ENCODE measurements at places on chromosomes 4 and X. TPM values are rescaled to one million over a fixed set of nuclear protein-coding genes. Genes with fewer than 3 reads are reported as not detected.

Gene UGT2B17
- not detected for total RNA-seq

GRCh38 chrX:73262991-73263390 is 48.3 kb upstream of the NAP1L2 start:
- no peak overlapping the region for H3K4me3 ChIP-seq
- no peaks in the 10 kb centered on the region for H3K4me1 ChIP-seq
- H3K36me3 ChIP-seq: no peaks in the 10 kb centered on the region
- no peaks in the 10 kb centered on the region for H3K27me3 ChIP-seq
- DNase-seq: no peak

Gene TACR3
- not detected for total RNA-seq

DNA sequence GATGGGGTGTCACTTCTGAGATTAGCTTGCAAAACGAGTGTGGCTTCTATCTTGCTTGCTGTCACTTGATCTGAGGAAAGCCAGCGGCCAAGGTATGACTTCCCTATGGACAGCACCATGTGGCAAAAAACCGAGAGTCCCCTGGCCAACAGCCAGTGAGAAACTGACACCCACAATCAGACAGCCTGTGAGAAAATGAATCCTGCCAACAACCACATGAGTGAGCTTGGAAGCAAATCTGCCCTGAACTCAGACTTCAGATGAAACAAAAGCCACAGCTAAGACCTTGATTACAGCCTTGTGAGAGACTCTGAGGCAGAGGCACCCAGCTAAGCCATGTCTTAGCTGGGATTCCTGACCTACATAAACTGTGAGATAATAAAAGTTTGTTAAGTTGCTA is 45.5 kb downstream of the PPP1R2C start:
- H3K4me1 ChIP-seq: peaks cover 8% of the 10 kb centered on the region
- DNase-seq: no peak
- H3K27ac ChIP-seq: no peak overlapping the region
- no peak overlapping the region for H3K4me3 ChIP-seq
- no peaks in the 10 kb centered on the region for H3K27me3 ChIP-seq

DNA sequence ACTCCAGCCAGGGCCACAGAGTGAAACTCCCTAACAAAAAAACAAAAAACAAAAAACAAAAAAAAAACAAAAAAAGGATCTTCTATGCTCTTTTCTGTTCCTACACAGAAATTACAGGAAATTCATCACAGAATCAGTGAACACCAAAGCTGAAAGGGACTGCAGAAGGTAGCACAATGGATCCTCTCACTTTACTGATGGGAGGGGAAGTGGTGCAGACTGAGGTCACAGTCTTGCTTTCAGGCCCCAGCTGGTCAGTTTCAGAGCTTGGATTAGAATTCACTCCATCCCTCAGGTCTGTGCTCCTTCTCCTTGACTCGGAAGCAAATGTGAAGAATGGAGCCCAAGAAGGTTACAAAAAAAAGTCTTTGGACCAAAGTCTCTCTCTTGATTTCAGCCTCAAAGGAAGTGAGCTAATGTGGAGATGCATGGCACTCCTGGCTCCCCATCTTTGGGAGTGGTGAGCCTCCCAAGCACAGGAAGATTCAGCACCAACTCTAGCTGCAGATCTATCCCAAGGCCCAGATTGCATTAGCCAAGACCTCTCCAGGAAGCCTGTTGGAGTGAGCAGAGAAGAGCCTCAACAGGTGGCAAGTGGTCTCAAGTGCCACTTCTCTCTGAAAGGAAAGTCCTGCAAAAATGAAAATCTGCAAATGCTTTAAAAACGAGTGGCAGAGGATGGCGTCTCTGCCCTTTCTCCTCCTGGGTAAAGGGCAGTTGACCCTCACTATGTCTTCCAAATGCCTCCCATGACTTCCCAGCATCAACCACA is 176.0 kb downstream of the MAML3 start:
- H3K36me3 ChIP-seq: peaks cover 8% of the 10 kb centered on the region
- DNase-seq: no peak
- H3K27ac ChIP-seq: no peak overlapping the region
- peaks cover 17% of the 10 kb centered on the region for H3K4me1 ChIP-seq

GRCh38 chrX:41922431-41923151 is 763 bp downstream of the CASK start:
- peak overlapping the region; percentile 91 for H3K4me3 ChIP-seq
- DNase-seq: peak; percentile 40
- H3K27ac ChIP-seq: peak overlapping the region; percentile 81
- H3K27me3 ChIP-seq: no peaks in the 10 kb centered on the region

Gene APLN
- total RNA-seq: 0.35 TPM

GRCh38 chr4:89836031-89836745 is 773 bp downstream of the SNCA start:
- peak overlapping the region; percentile 50 for H3K27ac ChIP-seq
- peak overlapping the region; percentile 97 for H3K4me3 ChIP-seq
- peaks cover 6% of the 10 kb centered on the region for H3K4me1 ChIP-seq
- peak; percentile 3 for DNase-seq

Gene AMELX
- not detected for total RNA-seq

DNA sequence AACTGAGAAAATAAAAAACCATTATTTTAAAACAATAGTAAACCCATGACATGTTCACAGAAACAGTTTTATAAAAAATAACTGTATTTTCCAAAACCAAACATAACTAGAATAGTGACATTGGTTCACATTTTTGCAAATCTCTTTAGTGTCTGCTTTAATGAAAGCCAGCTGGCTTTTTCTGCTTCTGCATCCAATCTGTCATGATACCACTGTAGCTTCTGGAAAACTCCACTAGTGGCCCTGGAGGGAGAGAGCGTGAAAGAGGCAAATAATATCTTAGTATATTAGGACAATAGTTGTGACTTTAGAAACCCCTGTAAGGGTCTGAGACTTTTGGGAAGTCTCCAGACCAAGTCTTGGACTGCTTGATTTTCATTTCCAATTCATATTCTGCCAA is 31.1 kb downstream of the FGFBP1 start:
- H3K4me1 ChIP-seq: peaks cover 18% of the 10 kb centered on the region
- peak overlapping the region; percentile 67 for H3K27ac ChIP-seq
- no peaks in the 10 kb centered on the region for H3K27me3 ChIP-seq
- no peak overlapping the region for H3K4me3 ChIP-seq

DNA sequence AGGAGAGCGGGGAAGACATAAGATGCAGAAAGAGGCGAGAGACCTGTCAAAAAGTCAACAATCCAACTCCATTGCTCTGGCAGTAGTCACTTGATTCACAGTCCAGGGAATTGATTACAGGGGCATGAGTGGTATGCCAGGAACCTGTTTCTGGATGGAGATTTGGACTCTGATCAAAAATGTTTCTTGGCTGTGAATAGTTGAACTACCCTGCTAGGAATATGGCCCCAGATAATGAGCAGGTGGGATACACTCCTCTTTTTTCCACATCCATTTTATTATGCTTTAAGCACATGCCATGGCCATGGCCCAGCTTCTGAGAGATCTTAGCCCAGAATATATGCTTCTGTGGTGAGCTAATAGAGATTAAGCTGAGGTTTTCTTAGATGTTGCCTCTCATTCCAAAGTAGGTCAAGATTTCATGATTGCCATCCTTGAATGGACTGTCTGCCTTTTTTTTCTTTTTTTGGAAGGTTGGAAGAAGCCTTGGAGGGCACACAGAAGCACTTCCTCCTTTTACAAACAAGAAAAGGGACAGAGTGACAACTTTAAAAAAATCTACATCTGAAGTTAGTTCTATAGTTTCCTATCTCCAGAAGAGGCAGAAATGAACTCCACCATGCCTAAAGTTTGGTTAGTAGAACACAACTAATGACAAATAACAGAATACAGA is 121.9 kb downstream of the KIT start:
- no peak overlapping the region for H3K4me3 ChIP-seq
- no peaks in the 10 kb centered on the region for H3K36me3 ChIP-seq
- H3K27ac ChIP-seq: no peak overlapping the region
- H3K27me3 ChIP-seq: peaks cover 9% of the 10 kb centered on the region

Gene PAGE1
- total RNA-seq: not detected

DNA sequence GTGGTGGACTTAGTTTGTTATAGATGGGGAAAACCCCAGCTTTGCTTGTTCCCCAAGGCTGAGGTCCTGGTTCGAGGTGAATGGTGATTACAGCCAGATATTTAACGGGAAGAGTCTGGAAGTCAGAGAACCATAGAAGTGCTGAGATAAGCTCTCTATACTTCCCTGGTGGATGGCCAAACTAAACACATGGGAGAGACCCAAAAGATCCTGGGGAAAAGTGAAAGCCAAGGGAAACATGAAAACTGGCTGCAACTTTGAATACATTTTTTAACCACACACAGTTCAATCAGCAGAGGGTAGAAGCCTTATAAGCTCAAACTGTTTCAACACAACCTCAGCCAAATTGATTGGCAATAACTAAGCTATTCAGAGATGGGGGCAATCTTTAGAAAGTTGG is 29.3 kb upstream of the SRPX start:
- no peaks in the 10 kb centered on the region for H3K4me1 ChIP-seq
- peaks cover 13% of the 10 kb centered on the region for H3K27me3 ChIP-seq
- no peak overlapping the region for H3K4me3 ChIP-seq
- no peak overlapping the region for H3K27ac ChIP-seq

DNA sequence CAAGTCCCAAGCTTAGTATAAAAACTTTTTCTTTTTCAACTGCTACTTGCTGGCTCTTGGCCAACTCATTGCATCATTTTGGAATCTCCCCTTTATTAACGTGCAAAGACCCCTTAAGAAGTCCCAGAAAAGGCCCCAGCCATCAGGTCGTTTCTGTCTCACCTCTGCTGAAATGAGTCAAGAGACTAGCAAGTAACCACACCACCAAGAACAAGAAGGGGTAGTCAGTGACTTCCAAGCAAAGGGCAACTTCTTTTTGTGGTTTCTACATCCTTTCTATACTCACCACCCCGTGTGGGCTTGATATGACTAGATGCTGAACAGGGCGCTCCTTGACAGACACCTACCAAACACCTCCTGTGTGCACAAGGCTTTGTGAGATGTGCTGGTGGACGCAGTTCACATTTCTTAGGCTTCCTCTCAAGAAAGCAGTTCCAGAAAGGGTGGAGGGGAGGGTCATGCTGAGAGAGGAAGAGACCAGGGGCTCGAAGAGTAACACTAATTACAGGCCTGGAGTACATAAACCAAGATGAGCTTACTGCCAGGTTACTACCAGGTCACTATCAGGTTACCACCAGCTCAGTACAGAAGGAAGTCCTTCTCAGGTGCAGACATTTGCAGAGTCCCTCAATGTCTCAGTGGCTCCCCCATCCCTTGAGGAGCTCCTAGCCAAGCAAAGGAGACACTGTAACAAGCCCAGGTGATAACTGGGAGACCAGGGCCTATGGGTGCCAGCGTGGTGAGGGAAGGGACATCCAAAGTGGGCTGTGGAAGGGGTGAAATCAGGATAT is 19.3 kb downstream of the JAKMIP1 start:
- no peaks in the 10 kb centered on the region for H3K4me1 ChIP-seq
- peaks cover 58% of the 10 kb centered on the region for H3K27me3 ChIP-seq
- no peaks in the 10 kb centered on the region for H3K36me3 ChIP-seq
- H3K27ac ChIP-seq: no peak overlapping the region
- no peak for DNase-seq

Gene LRCH2
- total RNA-seq: not detected

DNA sequence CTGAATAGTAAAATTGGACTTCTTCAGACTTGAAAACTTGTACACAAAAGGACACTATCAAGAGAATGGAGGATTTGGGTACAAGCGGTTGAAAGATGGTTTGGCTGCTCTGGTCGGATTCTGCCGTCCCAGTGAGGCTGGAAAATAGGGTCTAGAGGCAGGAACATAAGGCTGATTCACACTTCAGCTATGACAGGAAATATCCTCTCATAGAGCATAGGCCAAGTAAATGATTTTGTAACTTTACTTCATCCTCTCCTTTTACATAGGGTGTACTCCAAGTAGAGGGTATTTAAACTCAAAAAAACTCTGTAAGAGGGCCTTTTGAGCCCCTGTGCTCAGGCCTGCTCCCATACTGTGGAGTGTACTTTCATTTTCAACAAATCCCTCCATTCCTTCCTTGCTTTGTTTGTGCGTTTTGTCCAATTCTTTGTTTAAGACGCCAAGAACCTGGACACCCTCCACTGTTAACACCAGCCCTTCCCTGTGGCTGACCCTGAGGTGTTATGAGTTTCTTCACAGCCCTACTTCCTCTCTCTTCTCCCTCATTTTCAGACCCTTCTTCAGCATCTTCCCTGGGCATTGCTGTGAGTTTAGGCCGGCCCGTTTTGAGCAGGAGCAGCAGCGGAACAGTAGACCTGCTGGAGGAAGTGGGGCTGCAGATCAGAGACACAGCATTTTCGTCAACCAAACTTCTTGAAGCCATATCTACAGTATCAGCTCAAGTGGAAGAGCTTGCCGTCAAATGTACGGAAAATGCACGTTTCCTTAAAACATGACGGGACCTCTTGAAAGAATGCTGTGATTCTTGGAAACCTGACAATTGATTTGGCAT is 7.2 kb downstream of the PGAM4 start:
- peaks cover 5% of the 10 kb centered on the region for H3K36me3 ChIP-seq
- H3K27ac ChIP-seq: no peak overlapping the region
- H3K4me1 ChIP-seq: peaks cover 14% of the 10 kb centered on the region
- DNase-seq: no peak

Gene ASMT
- total RNA-seq: not detected

Gene AVPR2
- total RNA-seq: not detected

GRCh38 chr4:10011277-10011676 is 10.0 kb downstream of the SLC2A9 start:
- DNase-seq: no peak
- no peak overlapping the region for H3K4me3 ChIP-seq
- H3K4me1 ChIP-seq: peaks cover 18% of the 10 kb centered on the region
- H3K27ac ChIP-seq: no peak overlapping the region

GRCh38 chr4:128572778-128573241 is 236.7 kb upstream of the JADE1 start:
- H3K4me1 ChIP-seq: peaks cover 36% of the 10 kb centered on the region
- no peak for DNase-seq

- peaks cover 12% of the 10 kb centered on the region for H3K36me3 ChIP-seq
- H3K27me3 ChIP-seq: no peaks in the 10 kb centered on the region
- no peak overlapping the region for H3K4me3 ChIP-seq
- peaks cover 21% of the 10 kb centered on the region for H3K4me1 ChIP-seq
- H3K27ac ChIP-seq: no peak overlapping the region
Measured at GRCh38 chr4:83115656-83116285, 1.2 kb upstream of the PLAC8 start.

Gene ERVMER34-1
- 2.5 TPM for total RNA-seq

Gene BST1
- total RNA-seq: 6.0 TPM

GRCh38 chr4:133555671-133556070 is 406.6 kb downstream of the PCDH10 start:
- H3K4me1 ChIP-seq: no peaks in the 10 kb centered on the region
- no peaks in the 10 kb centered on the region for H3K36me3 ChIP-seq
- no peak overlapping the region for H3K27ac ChIP-seq
- H3K27me3 ChIP-seq: no peaks in the 10 kb centered on the region
- no peak overlapping the region for H3K4me3 ChIP-seq
- DNase-seq: no peak

GRCh38 chr4:16116493-16116990 is 32.7 kb upstream of the PROM1 start:
- H3K27ac ChIP-seq: peak overlapping the region; percentile 23
- peaks cover 25% of the 10 kb centered on the region for H3K4me1 ChIP-seq
- H3K4me3 ChIP-seq: no peak overlapping the region
- H3K27me3 ChIP-seq: no peaks in the 10 kb centered on the region

DNA sequence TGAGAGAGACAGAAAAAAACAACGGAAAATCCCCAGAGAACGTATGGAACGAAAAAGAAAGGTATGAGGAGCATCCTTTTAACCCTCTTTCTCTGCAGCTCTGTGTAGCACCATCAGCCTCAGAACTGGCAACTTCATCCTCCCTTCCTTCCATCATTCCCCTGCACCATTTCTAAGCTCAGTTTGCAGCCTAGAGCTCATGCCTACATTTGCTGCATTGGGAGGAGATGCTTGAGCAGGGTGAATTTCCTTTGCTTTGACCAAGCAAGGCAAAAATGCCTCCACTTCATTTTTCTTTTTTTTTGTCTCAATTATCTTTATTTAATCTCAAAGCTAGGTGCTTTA is 67.9 kb downstream of the ANK2 start:
- H3K36me3 ChIP-seq: peaks cover 6% of the 10 kb centered on the region
- H3K27ac ChIP-seq: no peak overlapping the region
- DNase-seq: no peak
- no peaks in the 10 kb centered on the region for H3K27me3 ChIP-seq
- H3K4me3 ChIP-seq: peak overlapping the region; percentile 69

Gene CAPN6
- 0.09 TPM for total RNA-seq
